ENCODE measurements at places on chromosomes 7 and 10.

GRCh38 chr7:96993094-96993865 is 12.1 kb upstream of the DLX6 start:
- no peak for DNase-seq

- DNase-seq, result no peak
Measured at GRCh38 chr7:118072893-118073674, 110.9 kb upstream of the LSM8 start.

GRCh38 chr7:36788825-36789470 is 64.7 kb upstream of the AOAH start:
- DNase-seq, result no peak

GRCh38 chr7:32947420-32947983 is 9.7 kb upstream of the FKBP9 start:
- DNase-seq, result no peak

DNA sequence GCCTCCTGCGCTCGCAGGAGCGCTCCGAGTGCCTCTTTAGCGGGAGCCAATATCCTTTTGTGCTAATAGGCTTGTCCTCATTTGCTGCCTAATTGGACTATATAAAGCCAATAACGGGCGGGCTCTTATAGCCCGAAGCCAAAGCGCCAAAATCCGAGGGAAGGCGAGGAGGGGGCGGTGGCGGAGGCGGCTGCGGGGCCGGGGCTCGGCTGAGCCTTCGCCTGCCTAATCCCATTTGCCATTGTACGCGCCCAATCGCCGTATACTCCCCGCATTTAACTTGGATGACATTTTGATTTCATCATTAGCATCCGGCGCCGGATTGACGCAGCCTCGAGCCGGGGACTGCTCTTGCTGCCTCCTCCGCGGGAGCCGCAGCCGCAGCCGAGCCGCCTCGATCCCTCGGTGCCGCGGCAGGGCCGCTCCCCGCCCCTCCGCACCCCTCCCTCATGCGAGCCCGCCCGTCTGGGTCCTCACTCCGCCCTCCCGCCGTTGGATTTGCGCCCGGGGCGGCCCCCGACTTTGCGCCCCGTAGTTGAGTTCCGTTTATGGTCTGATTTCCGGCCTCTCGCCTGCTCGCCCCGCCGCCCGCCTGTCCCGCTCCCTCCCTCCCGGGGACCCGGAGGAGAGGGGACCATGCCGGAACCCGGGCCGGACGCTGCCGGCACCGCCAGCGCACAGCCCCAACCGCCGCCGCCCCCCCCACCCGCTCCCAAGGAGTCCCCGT is at the start of gene HMX3:
HMX3 (plus strand) TSS at position 556 of the 727 bp plus-strand sequence; CDS start at position 637, 81 bp downstream.
- peak; percentile 88 for DNase-seq

DNA sequence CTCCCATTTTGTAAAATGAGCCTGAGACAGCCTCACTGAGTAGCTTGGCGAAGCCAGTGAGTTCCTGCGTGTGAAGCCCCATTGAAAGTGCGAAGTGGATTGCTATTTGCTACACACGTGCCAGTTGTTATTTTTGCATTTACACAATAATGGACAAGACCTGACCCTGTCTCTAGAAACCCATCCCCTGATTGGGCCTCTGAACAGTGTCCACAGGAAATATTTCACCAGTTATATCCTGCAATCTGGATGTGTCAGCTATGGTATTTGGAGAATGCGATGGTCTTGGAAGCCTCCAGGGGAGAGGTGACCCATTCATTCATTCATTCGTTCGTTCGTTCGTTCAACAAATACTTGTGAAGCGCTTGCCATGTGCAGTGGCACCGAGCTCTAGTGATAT is 37.1 kb downstream of the COL13A1 start:
- DNase-seq, result no peak

DNA sequence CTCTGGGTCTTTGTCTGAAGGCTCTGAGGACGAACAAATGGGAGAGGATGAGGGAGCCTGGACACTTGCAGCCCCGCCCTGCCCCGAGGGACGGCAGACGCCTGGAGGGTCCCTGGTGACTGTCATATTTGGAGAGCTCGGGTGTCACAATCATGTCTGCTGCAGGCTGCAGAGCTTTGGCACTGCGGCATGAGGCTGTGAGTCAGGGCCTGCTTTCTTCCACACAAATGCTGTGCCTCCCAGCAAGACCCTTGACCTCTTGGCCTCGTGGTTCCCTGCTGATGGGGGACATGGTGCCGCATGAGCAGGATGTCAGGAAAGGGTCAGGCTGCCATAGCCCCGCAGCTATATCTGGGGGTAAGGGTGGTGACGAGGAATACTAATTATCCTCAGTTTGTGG is 64.9 kb upstream of the PPIF start:
- no peak for DNase-seq

GRCh38 chr10:114911801-114912469 is 26.1 kb upstream of the TRUB1 start:
- DNase-seq, result no peak

GRCh38 chr7:36045326-36045725 is 107.7 kb upstream of the EEPD1 start:
- no peak for DNase-seq

DNA sequence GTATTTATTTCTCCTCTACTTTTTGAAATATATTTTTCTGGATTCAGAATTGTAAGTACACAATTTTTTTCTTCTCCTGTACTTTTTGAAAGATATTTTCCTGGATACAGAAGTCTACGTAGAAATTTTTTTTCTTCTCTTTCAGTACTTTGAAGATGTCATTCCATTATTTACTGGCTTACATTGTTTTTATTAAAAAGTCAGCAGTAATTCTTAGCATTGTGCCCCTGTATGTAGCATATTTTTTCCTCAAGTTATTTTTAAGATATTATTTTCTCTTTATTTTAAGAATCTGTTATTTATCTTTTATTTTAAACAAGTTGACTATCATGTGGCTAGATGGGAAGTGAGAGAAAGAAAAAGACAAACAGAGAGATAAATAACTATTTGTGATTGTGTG is 119.0 kb upstream of the NPSR1 start:
- DNase-seq, result no peak

GRCh38 chr7:149764481-149765398 is 8.6 kb downstream of the ZNF467 start:
- DNase-seq, result peak; percentile 37

GRCh38 chr7:22855049-22855392 is 32.4 kb upstream of the TOMM7 start:
- DNase-seq, result no peak

DNA sequence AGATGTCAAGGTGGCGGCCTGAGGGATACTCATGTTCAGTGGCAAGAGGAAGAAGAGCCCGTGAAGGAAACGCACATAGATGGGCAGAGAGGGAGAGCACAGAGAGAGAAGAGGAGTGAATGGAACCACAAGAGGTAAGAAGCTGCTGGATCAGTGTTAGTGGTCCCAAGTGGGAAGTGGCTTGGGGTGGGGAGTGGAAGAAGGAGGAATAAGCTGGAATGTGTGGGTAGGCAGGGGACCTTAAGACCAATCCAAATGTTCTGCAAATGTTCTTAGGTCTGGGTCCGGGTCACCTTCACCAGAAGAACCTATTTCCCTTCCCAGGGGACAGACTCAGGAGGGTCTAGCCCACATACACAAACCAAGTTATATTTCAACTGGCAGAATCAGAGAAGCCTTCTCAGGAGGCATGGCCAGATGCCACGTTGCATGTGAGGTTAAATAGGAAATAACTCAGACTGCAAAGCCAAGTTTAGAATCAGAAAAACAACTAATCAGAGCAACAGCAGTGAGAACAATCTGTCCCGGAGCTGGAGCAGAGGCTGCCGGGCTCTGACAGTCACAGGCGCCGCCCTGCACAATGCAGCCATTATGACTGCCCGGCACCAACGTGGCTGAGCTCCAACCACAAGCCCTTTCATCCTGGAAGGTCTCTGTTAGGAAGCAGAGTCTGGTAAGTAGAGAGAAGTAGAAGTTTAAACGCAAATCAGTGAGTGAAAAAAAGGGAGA is 78.6 kb upstream of the ARMC3 start:
- DNase-seq, result peak; percentile 59

DNA sequence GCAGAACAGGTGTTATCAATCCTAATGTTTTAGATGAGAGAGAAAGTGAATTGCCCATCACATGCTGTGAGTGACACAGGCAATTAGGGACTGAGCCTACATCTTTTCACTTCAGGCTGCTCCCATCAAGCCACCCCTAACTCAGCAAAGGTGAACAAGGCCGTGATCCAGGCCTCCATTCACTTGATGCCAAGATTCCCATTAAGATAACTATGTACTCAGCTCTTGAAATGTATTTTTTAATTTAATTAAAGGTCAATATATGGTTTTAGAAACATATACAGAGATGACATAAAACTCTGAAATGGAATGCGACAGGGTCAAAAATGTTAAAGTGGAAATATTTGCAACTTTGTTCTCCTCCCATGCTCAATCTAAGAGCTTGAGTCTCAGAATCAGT is 27.9 kb upstream of the UBE2H start:
- DNase-seq, result no peak

DNA sequence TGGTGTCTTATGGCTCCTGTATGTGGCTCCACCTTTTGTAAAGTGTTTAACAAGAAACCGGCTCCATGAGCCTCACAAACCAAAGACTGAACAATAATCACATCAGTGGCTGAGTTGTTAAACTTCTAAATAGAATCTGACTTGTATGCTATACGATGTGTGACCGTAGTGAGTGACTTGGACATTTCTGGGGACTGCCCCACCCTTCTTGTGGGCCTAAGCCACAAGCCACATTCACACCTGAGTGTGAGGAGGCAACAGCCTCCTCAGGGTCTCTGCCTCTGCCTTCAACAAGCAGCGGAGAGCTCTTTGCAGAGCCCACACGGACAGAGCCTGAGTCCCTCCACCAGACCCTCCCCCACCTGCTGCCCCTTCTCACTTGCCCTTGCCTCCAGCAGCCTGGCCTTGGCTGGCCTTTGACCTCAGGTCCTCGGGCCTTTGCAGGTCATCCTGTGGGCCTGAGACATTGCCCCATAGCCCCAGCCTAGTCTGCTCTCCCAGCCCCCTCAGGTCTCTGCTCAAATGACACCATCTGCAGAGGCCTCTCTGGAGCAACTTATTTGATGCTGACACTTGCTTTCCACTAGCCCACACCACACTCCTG is 156.8 kb upstream of the TNS3 start:
- DNase-seq, result no peak

DNA sequence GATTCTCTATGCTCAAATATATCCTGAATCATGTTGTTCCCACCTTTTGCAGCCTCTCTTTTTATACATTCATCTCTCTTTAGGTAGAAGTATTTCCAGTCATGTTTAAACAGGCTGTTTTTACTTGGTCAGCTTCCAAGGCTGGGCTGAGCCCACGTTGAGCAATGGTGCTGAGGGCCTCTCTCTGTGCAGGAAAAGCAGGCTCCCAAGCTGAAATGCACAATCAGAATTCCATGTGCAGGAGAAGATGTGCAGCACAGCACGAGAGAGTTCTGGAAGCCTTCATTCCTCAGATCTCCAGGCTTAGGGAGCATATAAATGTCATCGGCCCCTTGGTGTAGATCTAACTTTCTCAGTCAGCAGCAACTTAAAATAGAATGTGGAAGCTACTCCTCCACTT is 588.5 kb downstream of the TNS3 start:
- DNase-seq, result no peak

GRCh38 chr10:58512491-58513187 is at the start of gene BICC1:
BICC1 (plus strand) TSS chr10:58512872; CDS start chr10:58513144, 272 bp downstream.
- DNase-seq, result no peak

DNA sequence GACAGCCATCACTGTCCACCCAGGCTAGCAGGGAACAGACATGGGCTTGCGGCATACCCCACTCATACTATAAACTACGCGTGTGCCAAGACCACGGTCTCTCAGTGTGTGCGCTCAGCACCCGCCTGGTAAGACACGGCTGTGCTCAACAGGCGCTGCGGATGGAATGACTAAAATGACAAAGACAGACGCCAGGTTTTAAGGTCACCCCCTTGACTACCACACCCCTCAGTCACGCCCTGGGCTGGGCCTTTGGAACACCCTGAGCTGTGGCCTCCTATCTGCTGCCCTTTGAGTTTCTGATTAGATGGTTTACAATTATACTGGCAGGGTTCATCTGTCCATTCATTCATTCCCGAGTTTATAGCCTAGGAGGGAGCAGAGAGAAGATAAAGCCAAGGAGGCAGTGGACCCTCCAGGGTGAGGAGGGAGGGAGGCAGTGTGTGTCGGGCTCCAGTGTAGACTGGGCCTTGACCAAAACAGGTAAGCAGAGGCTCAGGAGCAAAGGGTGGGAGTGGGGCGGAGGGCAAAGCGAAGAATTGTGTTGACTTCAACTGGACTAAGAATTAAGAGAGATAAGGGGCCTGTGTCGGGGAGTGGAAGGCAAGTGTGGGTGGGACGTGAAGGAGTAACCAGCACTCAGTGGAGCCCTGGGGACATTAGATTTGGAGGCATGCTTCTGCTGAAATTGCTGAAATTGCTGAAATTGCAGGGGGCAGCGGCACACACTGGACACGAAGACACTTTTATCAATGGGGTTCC is 35.0 kb downstream of the TNS3 start:
- DNase-seq, result no peak

GRCh38 chr10:62268027-62268398 is 631 bp downstream of the RTKN2 start:
- no peak for DNase-seq

GRCh38 chr10:62130948-62131347 is 137.7 kb downstream of the RTKN2 start:
- no peak for DNase-seq

GRCh38 chr10:47158116-47159071 is 141.6 kb upstream of the GDF10 start:
- no peak for DNase-seq

DNA sequence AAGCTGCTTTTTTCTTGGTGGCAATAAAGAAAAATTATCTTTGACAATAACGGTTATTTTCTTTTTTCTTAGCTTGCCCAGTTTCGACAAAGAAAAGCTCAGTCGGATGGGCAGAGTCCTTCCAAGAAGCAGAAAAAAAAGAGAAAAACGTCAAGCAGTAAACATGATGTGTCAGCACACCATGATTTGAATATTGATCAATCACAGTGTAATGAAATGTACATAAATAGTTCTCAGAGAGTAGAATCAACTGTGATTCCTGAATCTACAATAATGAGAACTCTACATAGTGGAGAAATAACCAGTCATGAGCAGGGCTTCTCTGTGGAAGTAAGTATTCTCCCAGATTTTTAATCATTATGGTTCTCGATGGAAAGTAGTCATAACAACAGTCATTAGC is 33.0 kb downstream of the AKAP9 start:
- DNase-seq, result no peak

DNA sequence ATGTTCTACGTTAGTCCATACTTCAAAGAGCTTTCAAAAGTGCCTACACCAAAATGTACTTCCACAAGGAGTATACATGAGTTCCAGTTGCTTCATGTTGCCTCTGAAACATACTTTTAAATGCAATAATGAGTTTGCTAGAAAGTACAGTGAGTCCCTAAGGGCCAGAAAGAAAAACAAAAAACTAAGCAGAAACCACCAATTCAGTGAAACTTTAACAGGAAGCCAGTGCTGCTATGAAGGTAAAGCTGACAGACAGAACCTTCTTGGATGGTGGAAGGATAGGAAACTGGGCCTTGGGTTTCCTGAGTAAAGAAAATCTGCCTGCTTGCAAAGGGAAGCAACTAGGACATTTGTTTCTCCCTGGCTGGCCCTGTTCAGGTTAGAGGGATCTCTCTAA is 104.2 kb downstream of the CTTNBP2 start:
- no peak for DNase-seq

DNA sequence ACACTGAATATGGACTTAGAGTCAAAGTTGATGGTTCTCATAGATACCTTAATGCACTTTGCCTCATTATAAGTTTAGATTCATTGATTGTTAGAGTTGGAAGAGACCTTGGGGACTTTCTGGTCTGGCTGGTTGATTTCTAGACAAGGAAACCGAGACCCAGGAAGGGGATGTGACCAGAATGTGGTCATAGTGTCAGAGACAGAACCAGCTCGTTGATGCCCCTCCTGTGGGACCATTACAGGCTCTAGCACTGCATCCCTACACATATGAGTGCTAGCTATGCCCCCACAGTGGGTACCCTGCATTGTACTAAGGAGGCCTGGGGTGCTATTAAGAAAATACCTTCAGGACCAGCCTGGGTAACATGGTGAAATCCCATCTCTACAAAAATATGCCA is 306.6 kb downstream of the CAMK1D start:
- no peak for DNase-seq

Measured in NCI-H526 (cell line).